HEK293T (cell line): ENCODE measurements at places on chromosomes 3 and 15.
A peak's percentile ranks its signal among the peaks of the same experiment; 100 is the strongest.

DNA sequence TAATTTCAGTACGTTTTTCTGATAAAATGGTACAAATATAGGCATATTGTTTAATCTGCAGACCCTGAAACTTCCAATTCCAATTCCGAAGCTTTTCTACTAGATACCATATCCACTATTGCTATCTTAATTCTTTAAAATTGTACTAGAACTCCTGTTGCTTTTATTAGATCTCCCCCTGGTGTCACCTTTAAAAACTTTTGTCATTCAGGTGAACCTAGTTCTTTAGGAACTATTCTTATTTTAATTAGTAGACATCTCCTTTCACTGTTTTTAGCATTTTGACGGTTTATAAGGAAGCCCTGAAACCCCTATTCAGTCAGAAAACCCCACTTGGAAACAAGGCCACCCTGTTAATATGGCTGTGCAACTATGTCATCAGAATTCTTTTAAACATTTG lies 22.3 kb downstream of the C2CD4B start:
- DNase-seq: no peak

- DNase-seq: no peak
Observed at GRCh38 chr3:123620343-123620742, 35.5 kb upstream of the HACD2 start.

DNA sequence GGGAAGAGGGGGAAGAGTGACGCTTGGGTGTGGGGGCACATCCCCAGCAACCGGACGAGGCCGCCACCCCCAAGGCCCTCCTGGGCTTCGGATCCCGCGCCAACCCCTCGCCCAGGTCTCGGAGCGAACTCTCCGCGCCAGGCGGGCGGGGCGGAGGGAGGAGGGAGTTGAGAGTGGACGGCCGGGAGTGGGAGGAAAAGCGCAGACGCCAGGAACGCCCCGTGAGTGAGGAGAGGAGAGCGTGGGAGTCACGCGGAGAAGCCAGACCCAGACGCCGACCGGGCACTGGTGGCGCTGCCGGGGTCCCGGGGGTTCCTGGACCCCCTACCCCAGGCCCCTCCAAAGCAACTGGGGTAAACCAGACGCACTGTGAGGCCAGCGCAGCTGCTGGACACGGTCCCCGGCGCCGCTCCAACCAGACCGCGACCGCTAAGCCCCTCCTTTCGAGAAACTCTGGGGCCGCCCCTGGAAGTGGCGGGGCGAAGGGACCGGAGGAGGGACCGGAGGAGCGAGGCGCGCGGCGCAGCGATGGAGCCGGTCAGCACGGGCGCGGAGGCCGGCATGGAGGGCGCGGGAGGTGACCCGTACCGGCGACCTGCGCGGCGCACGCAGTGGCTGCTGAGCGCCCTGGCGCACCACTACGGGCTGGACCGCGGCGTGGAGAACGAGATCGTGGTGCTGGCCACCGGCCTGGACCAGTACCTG lies at the start of gene EFCC1:
EFCC1 (plus strand) TSS at position 204 of the 705 bp plus-strand sequence; CDS start at position 529, 325 bp downstream.
- DNase-seq: no peak

DNA sequence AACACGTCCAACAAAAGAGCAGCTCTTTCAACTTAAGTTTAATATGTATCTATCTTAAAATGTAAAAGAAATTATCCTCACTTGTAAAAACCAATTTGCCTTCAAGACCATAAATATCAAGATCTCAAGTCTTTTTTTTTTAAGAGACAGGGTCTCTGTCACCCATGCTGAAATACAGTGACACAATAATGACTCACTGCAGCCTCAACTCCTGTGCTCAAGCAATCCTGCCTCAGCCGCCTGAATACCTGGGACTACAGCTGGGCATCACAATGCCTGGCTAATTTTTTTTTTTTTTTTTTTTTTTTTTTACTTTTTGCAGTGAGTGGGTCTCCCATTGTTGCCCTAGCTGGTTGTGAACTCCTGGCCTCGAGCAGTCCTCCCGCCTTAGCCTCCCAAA lies 26.0 kb downstream of the ACAP2 start:
- DNase-seq: no peak

DNA sequence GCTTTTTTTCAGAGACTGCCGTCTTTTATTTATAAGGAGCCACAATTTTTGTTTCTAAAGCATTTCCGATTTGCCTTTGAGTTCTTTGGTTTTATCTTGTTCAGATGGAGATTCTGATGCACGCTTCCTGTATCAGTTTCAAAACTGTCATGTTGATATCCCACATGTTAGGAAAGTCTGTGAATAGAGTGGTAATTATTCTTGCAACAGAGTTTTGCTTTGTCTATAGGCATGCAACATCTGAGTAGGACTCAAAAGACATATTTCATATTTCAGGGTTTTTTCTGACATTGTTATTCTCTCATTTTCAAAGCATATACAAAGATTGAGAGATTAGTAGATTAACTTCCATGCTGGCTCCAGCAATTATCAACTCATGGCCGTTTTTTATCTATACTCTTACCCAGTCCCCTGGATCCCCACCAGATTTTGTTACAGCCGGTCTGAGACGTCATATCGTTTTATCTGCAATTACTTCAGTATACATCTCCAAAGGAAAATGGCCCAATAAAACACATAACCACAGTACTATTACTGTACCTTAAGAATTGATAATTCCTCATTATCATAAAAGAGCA lies 22.4 kb downstream of the PAQR5 start:
- peak; percentile 13 for DNase-seq

GRCh38 chr3:11542551-11542950 lies 101.2 kb downstream of the VGLL4 start:
- no peak for DNase-seq

- DNase-seq: no peak
Observed at GRCh38 chr3:188279502-188280335, 125.8 kb downstream of the LPP start.

GRCh38 chr3:159669766-159670165 lies 318.9 kb upstream of the IL12A start:
- no peak for DNase-seq

DNA sequence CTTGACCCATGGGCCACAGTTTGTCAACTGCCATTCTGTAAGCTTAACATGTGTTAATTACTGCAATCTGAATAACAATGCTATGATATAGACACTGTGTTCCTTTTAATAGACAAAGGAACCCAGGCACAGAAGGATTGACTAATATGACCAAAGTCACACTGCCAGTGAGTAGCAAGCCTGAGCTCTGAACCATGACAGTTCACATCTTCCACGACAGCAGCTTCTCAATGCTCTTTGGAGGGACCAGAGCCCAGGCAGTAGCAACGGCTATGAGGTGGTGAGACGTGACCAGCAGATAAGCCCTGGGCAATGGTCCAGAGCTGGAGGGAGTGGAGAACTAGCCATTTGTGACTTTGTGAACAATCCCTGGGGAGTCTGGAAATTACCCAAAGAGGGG lies 19.4 kb downstream of the CA12 start:
- no peak for DNase-seq

DNA sequence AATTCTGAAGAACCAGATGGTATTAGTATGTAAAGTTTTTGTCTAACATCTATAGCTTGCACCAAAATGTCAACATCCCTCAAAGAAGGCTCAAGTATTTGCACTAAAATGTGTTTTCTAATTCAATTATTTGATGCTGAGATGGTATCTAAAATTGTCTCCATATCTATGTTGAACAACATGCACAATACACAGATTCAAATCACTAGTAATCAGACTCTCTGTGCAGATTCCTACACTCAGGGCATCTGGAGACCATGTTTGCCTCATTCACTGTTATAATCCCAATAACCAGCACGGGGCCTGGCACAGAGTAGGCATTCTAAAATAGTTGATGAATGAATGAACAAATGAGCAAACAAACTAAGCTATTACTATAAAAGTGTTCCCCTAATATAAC lies 2.6 kb downstream of the FILIP1L start:
- no peak for DNase-seq
